CD4-positive, alpha-beta T cell treated with Interleukin-1 beta for 1 hour (primary cell): ENCODE measurements at places on chromosomes 13 and 19.

- no peak for DNase-seq
Measured at GRCh38 chr13:66659286-66659685, 570.9 kb downstream of the PCDH9 start.

DNA sequence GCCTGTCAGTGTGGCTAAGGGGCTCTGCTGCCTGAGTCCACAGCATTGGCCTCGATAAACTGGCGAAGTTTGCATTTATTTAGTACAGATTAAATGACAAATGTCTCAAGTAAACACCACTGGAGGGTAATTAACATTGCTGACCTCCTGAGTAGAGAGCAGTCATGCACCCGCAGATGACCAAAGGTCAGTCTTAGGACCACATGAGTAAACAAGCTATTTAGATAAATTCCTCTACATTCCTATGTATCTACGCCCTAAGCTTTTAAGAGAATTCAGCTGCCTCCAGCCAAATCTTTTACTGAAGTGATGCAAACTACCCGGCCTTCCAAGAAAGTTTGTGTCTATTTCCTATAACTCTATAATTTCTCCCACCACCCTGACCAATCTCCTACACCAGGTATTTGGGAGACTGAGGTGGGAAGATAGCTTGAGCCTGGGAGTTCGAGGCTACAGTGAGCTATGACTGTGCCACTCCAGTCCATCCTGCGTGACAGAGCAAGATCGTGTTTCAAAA is 22.9 kb downstream of the CD70 start:
- no peak for DNase-seq

DNA sequence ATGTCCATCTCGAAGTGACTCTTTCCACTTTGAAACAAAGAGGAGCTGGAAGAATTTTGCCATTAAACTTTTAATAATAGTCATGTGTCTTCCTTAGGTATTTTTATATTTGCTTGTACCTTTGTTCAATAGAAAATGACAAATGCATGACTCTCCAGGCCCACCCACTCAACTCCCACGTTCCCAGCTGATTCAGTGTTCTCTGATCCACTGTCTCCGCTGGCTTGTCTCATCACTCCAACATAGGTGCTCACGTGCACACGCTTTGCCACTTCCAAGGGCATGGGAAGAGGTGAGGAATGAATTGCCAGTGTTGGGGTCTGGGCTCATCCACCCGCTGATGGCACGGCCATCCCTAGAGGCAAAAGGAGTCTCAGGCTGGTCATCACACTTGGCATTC is 24.5 kb downstream of the RASL11A start:
- DNase-seq: no peak

GRCh38 chr13:45594764-45595163 is 20.8 kb downstream of the ERICH6B start:
- DNase-seq: no peak

GRCh38 chr13:94656766-94657165 is 55.1 kb downstream of the GPR180 start:
- no peak for DNase-seq

GRCh38 chr13:109500146-109500773 is 286.1 kb downstream of the IRS2 start:
- DNase-seq: no peak

- DNase-seq: no peak
Measured at GRCh38 chr13:87089391-87089790, 581.8 kb upstream of the SLITRK5 start.

- DNase-seq: no peak
Measured at GRCh38 chr19:5984600-5984999, 6.7 kb upstream of the RANBP3 start.

DNA sequence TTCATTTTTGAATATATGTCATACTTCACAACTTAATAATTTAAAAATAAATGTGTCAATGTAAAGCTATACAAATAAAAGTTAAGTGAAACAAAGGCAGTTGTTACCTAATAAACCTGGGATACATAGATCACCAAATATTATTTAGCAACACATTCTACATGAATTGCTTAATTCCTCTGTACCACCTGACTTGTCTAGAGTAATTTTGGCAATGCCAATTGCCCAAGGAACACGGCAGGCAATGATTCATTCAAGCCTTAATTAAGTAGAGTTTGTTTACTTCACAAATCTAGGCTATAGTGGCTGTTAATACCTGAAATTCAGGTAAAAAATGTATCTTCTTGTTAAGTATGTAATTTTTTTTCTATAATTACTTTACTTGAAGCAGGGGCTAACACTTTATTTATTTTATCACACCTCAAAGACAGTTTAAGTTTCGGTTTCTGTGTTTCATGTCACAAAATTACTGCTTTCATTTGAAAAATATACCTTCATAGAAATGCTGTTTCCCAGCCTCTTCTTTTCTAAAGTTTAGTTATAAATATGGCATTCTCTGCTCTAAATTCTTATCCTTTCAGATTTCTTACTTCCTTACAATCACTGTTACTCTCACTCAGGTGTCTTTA is 705.7 kb downstream of the SLITRK5 start:
- DNase-seq: no peak

DNA sequence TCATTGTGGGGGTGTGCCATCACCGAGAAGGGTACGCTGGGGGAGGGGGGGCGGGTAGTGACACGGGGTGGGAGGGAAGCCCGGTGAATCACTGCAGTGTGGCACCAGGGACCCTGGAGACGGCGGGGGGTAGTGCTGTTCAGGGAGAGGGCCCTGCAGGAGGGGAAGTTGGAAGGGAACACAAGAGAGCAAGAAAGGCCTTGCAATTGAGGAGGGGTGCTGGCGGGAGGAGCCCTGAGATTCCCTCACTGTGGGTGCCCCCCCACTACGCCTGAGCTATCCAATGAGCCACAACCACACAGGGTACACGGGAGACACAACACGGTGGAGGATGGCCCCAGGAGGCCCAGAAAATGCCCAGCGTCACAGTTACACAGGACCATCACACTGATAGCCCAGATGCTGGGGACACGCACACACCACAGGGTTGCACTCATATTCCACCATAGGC is 516 bp upstream of the ATP1A3 start:
- DNase-seq: no peak

GRCh38 chr13:88744289-88744688 is 1073.1 kb downstream of the SLITRK5 start:
- no peak for DNase-seq

GRCh38 chr13:112669881-112670499 is 19.8 kb upstream of the ATP11A start:
- DNase-seq: no peak

GRCh38 chr13:60051754-60052285 is 111.9 kb downstream of the DIAPH3 start:
- DNase-seq: no peak

DNA sequence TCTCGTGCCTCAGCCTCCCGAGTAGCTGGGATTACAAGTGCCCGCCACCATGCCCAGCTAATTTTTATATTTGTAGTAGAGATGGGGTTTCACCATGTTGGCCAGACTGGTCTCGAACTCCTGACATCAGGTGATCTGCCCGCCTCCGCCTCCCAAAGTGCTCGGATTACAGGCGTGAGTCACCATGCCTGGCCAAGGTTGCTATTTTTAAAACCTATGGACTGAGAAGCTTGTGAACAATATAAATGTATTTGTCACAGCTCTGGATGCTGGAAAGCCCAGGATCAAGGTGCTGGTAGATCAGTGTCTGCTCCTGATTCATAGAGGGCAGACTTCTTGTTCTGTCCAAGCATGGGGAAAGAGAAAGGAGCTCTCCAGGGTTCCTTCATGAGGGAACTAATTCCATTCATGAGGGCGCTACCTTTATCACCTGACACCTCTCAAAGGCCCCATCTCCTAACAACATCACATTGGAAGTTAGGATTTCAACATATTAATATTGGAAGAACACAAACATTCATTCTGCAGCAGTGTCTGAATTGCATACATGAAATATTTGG is 16.1 kb downstream of the CARD8 start:
- no peak for DNase-seq

DNA sequence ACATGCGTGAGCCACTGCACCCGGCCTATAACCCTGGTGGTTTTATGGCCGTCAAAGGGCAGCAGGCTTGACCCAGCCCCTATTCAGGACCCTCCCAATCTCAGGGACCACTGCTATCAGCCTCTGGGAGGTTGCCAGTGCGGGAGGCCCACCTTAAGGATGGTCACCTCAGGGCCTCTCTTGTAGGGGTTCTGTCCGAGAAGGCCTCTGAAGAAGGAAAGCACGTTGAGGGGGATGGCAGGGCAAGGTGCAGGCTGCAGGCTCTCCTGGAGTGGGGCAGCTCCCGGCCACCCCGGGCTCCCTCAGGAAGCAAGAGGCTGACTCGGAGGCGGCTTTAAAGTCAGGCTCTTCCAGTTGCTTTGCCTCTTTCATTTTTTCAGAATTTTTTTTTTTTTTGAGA is 6.0 kb upstream of the GRTP1 start:
- no peak for DNase-seq

GRCh38 chr19:3284759-3285646 is 60.5 kb downstream of the CELF5 start:
- peak; percentile 75 for DNase-seq

DNA sequence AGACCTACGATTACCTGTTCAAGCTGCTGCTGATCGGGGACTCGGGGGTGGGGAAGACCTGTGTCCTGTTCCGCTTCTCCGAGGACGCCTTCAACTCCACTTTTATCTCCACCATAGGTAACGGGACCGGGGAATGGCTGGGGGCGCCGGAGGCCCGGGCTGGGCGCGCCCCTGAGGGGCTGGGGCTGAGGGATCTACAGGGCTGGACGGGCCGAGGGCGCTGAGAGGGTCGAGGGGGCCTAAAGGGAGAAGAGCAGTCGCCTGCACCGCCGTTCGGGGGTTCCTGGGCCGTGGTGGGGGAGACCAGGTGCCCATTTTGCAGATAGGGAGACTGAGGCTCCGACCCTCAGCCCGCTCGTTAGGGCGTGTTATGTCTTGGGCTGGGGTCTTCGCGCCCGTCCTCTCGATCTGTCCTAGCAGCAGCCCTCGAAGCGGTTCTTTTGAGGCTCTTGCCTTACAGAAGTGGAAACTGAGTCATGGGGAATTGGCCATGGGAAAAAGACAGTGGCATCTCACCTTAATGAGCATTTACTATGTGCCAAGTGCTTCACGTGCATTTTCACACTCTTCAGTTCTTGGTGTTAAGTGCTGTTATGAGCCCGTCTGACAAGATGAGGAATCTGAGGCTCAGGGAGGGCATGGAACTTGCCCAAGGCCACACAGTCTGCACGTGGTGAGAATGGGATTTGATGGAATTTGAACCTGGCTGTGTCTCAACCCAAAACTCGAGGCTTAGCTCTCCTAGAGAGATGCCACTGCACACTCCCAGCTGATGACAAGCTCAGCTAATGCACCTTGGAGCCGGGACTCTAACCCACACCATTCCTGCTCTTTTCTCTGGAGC is 442 bp downstream of the RAB8A start:
- DNase-seq: no peak

GRCh38 chr13:32446773-32447465 is 19.0 kb upstream of the N4BP2L1 start:
- no peak for DNase-seq

GRCh38 chr13:40221131-40221459 is 445.3 kb downstream of the FOXO1 start:
- no peak for DNase-seq

GRCh38 chr19:49682274-49682673 is 5.2 kb downstream of the PRMT1 start:
- no peak for DNase-seq

DNA sequence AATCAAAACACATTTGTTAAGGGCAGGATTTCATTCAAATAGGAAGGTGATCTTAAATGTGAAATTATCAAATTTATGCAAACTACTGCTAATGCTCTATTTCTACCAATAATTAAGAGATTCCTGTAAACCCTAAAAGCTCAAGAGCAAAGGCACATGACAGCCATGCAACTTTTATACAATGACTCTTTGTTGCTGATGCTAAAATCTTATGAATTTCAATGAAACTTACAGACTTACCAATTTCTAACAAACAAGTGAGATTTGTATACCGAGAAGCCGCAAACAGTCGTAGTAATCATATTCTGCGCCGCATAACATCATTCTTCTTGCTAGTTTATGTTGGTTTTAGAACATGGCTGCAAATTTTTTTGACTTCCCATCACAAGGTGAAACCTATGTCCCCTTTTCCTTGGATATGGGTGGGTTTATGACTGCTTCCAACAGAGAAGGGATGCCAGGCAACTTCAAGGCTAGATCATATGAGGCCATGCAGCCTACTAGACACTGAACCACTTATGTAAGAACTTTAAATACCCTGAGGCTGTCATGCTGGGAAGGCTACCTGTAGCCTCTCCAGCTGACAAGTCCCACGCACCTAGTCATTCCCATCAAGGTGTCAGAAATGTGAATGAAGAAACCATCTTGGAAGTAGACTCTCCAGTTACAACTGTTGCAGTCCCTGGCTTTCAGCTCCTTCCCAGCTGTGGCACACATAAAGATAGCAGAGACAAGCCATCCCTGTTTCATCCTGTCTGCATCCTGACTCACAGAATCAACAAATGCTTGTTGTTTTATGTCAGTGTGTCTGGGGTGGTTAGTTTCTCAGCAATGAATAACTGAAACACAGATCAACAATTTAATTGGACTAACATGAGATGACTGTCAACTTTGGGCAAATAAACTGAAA is 42.0 kb downstream of the LNX2 start:
- DNase-seq: no peak

GRCh38 chr13:90696254-90696653 is 651.2 kb upstream of the MIR17HG start:
- DNase-seq: no peak

DNA sequence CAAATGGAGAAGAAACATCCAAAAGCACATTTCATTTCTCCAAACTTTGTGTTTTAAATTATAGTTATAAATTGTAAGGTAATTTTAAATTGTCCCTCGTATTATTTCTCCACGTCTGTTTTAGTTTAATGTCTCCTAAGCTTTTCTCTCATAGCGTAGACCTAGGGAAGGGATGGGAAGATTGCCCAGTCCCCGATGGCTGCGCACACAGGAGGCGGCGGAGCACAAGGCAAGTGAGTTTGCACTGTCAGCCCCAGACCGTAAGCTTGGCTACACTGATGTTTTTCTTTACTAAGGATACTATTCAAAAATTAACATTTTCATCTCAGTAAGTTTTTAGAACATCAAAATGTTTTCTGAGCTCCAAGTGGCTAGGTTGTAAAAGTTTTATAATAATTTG is 72.3 kb downstream of the GPR12 start:
- no peak for DNase-seq

GRCh38 chr13:24133021-24133795 is 27.3 kb upstream of the SPATA13 start:
- no peak for DNase-seq
